ENCODE measurements at places on chromosomes 3 and 15. TPM values are rescaled to one million over a fixed set of nuclear protein-coding genes. Genes with fewer than 3 reads are reported as not detected.

Gene PPCDC
- polyA plus RNA-seq, result 14.5 TPM

DNA sequence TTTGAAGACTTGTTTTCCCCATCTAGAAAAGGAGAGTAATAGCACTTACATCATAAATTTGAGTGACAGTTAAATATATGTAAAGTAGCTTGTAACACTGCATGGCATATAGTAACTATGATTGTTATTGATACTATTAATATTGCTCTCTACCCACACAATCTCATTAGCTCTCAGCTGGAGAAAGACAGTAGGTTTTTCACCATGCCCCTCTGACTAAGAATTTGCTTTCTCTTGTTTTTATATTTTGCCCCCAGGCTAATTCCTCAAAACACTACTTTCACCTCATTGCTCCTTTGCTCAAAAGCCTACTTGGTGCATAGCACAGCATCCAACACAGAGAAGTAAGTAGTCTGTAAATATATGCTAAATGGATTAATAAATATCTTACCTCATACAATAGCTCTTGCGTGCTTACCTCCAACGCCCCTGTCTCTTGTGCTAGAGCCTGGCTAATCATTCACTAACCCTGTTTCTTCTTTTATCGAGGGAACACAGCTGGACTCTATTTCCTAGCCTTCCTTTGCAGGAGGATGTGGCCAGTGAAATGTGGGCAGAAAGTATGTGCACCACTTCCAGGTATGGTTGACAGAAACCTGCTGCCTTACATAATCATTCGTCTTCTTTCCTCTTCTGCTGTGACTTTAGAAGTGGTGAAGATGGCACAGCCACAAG lies 190.0 kb downstream of the PLCH1 start:
- no peak overlapping the region for H3K27ac ChIP-seq
- H3K36me3 ChIP-seq, result no peaks in the 10 kb centered on the region
- no peaks in the 10 kb centered on the region for H3K27me3 ChIP-seq
- H3K4me1 ChIP-seq, result no peaks in the 10 kb centered on the region
- DNase-seq, result peak; percentile 46
- no peak overlapping the region for H3K4me3 ChIP-seq

DNA sequence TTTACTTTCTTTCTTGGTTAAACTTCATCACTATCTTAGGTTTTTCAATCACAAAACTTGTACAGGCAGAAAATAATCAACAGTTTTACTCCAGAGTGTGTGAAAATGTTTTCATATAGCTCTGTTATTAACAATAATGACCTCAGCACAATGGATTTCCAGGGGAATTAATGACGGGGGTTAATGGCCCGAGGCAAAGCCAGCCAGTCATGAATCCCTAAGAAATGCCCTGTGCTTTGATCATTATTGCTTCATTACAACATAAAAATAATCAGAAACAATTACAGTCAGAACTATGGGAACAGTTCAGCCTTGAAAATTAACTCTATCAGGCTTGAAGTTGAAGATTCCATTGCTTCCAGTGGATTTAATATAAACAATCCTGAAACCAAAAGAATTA lies 875.4 kb downstream of the ROBO2 start:
- no peak for DNase-seq
- no peak overlapping the region for H3K4me3 ChIP-seq

Gene ZNF501
- 2.2 TPM for polyA plus RNA-seq

- no peak overlapping the region for H3K27ac ChIP-seq
- no peak for DNase-seq
- H3K4me3 ChIP-seq, result no peak overlapping the region
- no peaks in the 10 kb centered on the region for H3K4me1 ChIP-seq
- no peaks in the 10 kb centered on the region for H3K36me3 ChIP-seq
- H3K27me3 ChIP-seq, result no peaks in the 10 kb centered on the region
Observed at GRCh38 chr3:65436580-65436979, 602.1 kb downstream of the MAGI1 start.

- no peaks in the 10 kb centered on the region for H3K27me3 ChIP-seq
- no peaks in the 10 kb centered on the region for H3K4me1 ChIP-seq
- no peak for DNase-seq
- no peaks in the 10 kb centered on the region for H3K36me3 ChIP-seq
Observed at GRCh38 chr3:54853573-54854404, 74.1 kb downstream of the LRTM1 start.

GRCh38 chr15:69508659-69509058 lies 56.0 kb downstream of the RPLP1 start:
- H3K27me3 ChIP-seq, result no peaks in the 10 kb centered on the region
- no peak overlapping the region for H3K27ac ChIP-seq
- H3K36me3 ChIP-seq, result no peaks in the 10 kb centered on the region
- no peaks in the 10 kb centered on the region for H3K4me1 ChIP-seq
- DNase-seq, result no peak
